ENCODE measurements at places on chromosomes 11 and 22. TPM values are rescaled to one million over a fixed set of nuclear protein-coding genes. Genes with fewer than 3 reads are reported as not detected.

Gene SLC5A1
- not detected for polyA plus RNA-seq

DNA sequence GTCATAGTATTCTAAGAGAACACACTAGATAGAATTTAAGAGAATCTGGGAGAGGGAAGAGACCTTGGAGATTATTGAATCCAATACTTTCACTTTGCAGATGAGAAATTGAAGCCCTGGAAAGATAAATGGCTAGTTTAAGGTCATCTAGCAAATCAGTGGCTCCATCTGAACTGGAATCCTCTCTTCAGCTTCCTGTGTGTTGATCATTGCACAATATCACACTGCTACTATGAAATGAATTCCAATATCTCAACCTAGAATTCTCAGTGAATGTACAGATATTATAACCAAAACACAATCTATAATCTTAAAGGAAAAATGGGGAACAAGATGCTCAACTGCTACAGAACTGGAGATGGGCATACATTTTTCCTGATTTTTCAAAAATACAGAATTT lies 44.1 kb downstream of the DCUN1D5 start:
- H3K4me3 ChIP-seq: no peak overlapping the region
- no peak overlapping the region for H3K27ac ChIP-seq
- H3K27me3 ChIP-seq: peaks cover 13% of the 10 kb centered on the region
- no peaks in the 10 kb centered on the region for H3K4me1 ChIP-seq

- peak; percentile 62 for DNase-seq
- no peaks in the 10 kb centered on the region for H3K27me3 ChIP-seq
- no peak overlapping the region for H3K27ac ChIP-seq
- peaks cover 17% of the 10 kb centered on the region for H3K4me1 ChIP-seq
- H3K4me3 ChIP-seq: no peak overlapping the region
These were observed 7.4 kb upstream of the VWCE start for GRCh38 chr11:61302550-61302949.

DNA sequence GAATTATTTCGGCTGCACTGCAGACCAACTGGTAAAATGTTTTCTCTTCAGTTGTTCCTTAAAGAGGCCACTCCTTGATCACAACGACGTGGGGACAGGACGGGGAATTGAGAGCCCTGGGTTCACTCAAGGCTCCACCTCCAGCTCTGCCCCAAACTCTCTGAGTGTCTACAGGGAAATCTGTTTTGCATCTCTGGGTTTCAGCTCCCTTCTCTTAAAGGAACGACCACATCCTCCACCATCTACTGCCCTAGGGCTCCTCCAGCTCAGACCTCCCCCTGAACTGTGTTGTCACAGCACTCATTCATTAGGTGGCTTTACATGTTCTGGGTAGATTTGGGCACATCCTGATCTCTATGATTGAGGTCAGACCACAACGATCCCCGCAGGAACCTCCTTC lies 5.1 kb upstream of the PPFIA1 start:
- no peak overlapping the region for H3K27ac ChIP-seq
- H3K4me1 ChIP-seq: no peaks in the 10 kb centered on the region
- H3K4me3 ChIP-seq: no peak overlapping the region
- DNase-seq: no peak
- H3K36me3 ChIP-seq: no peaks in the 10 kb centered on the region

Gene SERPING1
- not detected for polyA plus RNA-seq

Gene KREMEN1
- polyA plus RNA-seq: not detected

- no peak overlapping the region for H3K4me3 ChIP-seq
- H3K4me1 ChIP-seq: peaks cover 10% of the 10 kb centered on the region
- no peak for DNase-seq
- no peaks in the 10 kb centered on the region for H3K36me3 ChIP-seq
- peaks cover 12% of the 10 kb centered on the region for H3K27me3 ChIP-seq
These were observed 141.1 kb downstream of the RCN1 start for GRCh38 chr11:32231909-32232493.

- no peaks in the 10 kb centered on the region for H3K4me1 ChIP-seq
- no peak overlapping the region for H3K4me3 ChIP-seq
- no peaks in the 10 kb centered on the region for H3K36me3 ChIP-seq
- H3K27ac ChIP-seq: no peak overlapping the region
- H3K27me3 ChIP-seq: no peaks in the 10 kb centered on the region
- no peak for DNase-seq
These were observed 6.0 kb downstream of the AIFM3 start for GRCh38 chr22:20972933-20973577.

DNA sequence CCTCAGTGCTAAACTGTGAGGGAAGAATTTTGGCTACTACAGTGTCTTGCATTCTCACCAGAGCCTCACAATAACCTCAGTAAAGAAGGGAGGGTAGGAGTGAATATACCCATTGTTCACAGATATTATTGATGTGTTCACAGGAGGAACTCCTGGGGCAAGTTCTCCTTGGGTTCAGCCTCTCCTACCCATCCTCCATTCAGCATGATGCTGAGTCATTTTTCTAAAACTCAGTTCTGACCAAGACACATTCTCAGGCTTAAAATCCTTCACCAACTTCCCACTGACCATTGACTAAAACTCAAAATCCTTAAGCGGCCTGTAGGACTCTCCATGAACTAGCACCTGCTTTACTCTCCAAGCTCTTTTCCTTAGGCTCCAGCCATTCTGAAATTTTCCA lies 48.7 kb downstream of the SYTL2 start:
- H3K4me3 ChIP-seq: no peak overlapping the region
- no peak for DNase-seq
- no peaks in the 10 kb centered on the region for H3K27me3 ChIP-seq
- peaks cover 26% of the 10 kb centered on the region for H3K4me1 ChIP-seq
- no peaks in the 10 kb centered on the region for H3K36me3 ChIP-seq
- H3K27ac ChIP-seq: no peak overlapping the region

GRCh38 chr22:30251711-30252110 lies 5.2 kb upstream of the LIF start:
- no peak overlapping the region for H3K27ac ChIP-seq
- no peak overlapping the region for H3K4me3 ChIP-seq
- peaks cover 30% of the 10 kb centered on the region for H3K4me1 ChIP-seq
